NCI-H446 (cell line): ENCODE measurements at places on chromosomes 6 and 20.
A peak's percentile ranks its signal among the peaks of the same experiment; 100 is the strongest.

- DNase-seq: no peak
These were observed 86.5 kb downstream of the CHD6 start for GRCh38 chr20:41531518-41532275.

DNA sequence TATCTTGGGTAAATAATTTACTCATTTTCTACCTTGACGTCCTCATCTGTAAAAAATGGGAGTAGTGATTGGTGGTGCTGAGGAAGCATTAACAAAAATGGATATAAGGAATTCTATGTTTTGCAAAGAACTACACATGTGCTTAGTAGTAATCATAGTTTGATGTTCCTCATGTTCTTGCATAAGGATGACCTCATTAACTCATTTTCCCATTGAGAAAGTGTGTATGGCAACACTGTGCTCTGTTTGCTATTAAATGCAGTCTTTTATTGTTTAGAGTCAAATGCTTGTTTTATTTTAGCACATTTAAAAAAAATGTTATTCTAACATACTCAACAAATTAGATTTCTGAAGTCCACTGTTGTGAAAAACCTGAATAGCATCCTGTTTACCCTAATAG lies 211.2 kb upstream of the RSPO3 start:
- no peak for DNase-seq

DNA sequence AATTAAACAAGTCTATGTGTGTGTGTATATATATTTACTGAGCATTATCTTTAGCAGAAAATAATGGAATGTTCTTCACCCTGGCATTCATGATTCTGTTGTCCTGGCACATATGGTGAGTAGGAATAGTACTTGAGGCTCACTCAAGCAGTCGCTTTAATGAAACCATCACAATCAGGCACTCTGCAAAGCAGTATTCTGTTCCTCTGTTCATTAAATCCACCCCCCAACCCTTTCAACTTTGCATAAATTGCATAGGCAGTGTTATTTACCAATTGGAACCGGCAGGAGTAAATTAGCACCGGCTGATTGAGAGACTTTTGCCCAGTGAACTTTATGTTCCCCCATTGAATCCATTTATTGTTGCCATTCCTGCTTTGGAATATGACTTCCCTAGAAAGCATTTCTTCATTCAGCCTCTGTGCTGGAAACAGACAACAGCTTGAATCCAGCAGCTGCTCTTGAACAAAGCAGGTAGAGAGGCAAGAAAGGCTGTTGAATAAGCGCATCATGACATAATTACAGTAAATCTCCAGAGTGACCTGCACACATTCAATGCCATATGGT lies 268.0 kb upstream of the RNF217 start:
- DNase-seq: no peak

DNA sequence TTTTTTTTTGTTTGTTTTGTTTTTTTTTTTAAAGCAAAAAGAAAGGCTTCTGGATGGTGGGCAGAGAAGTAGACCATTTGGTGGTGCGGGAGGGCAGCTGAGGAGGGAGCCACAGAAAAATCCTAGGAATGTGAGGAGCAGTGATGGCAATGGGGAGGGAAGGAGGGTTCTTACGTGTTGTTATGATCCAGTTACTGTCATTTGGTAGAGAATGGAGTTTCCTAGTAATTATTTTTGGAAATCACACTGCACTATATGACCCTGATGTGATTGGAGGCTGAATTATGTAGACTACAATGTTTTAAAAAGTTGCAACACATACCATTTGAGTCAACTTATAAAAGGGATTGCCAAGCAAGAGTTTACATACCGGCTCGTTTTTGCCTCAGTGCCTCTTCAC lies 22.1 kb downstream of the ADGRF5 start:
- DNase-seq: no peak

- peak; percentile 96 for DNase-seq
These were observed at the start of gene RAB5IF for GRCh38 chr20:36605399-36606157. RAB5IF (plus strand) TSS chr20:36605779; CDS start chr20:36605952, 173 bp downstream.

GRCh38 chr6:38687043-38687353 lies 15.9 kb downstream of the GLO1 start:
- no peak for DNase-seq

GRCh38 chr6:99306341-99306740 lies 43.1 kb downstream of the FAXC start:
- DNase-seq: no peak

DNA sequence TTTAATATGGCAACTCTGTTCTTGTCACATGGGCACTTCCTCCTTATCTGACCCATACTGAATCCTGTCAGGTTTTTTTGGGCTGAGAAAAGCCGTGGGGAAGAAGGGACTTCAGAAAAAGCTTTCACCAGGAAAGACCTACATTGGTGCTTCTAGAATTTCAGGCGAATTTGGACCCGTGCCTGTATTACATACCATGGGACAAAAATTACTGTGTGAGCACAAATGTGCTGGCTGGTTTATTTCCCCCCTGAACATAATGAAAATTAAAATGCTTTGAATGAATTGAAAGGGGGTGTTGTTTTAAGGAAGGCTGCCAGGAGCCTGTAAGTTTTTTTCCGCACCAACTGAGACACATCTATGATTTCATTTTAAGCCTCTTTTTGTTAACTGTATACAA lies 29.6 kb downstream of the CAP2 start:
- DNase-seq: peak; percentile 80

- no peak for DNase-seq
These were observed 140.3 kb upstream of the RUNX2 start for GRCh38 chr6:45187836-45188235.

GRCh38 chr20:37992802-37993409 lies 40.4 kb downstream of the TTI1 start:
- DNase-seq: no peak

DNA sequence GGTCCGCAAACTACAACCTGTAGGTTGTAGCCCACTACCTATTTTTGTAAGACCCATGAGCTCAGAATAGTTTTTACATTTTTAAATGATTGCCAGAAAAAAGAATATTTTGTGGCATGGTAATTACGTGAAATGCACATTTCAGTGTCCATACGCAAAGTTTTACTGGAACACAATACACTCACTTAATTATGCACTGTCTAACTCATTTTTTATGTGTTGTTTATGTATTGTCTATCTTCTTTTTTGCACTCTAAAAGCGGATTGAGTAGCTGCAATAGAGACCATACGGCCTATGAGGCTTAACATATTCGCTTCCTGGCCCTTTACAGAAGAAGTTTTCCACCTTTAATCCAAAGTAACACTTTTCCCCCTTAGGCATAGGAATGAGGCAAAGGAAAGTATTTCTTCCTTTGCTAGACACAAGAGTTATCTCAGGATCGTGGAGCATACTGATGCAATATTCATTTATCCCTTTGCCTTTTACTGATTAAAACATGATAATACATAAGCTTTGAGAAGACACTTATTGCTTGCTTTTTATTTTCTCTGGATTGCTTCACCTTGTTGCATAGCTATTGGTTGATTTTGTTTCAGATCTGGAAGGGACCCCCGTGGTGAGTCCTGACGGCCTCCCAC lies 69.8 kb downstream of the FNDC1 start:
- DNase-seq: no peak

GRCh38 chr20:9615766-9616454 lies 101.5 kb downstream of the LAMP5 start:
- no peak for DNase-seq

GRCh38 chr6:31723245-31723979 lies at the start of gene MPIG6B:
MPIG6B (plus strand) TSS chr6:31723373; CDS start chr6:31723384, 11 bp downstream.
- no peak for DNase-seq

DNA sequence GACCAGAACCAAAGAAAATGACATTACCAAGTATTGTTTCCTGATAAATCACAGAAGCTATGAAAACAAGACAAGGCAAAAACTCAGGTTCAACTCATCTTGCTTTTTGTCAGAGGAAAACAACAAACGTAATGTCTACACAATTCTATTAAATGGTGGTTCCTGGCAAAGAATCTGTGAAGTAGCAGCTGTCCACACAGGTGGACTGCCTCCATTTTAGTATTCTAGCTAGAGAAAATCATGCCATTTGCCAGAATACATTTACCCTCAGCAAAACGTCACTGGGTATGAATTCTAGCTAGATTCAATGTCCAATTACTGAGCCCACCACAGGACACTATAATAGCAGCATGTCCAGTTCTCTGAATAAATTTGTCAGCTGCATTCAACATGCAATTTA lies 125.4 kb downstream of the ADGRB3 start:
- no peak for DNase-seq
